ENCODE measurements at places on chromosomes 5 and 9. TPM values are rescaled to one million over a fixed set of nuclear protein-coding genes. Genes with fewer than 3 reads are reported as not detected.

IL9 gene
- total RNA-seq, result not detected

RANBP17 gene
- not detected for total RNA-seq

NEUROG1 gene
- total RNA-seq, result not detected

BTNL3 gene
- total RNA-seq, result not detected

PCDHGB2 gene
- 0.97 TPM for total RNA-seq

PCDHGC4 gene
- total RNA-seq, result not detected

MLANA gene
- total RNA-seq, result not detected

CCL28 gene
- total RNA-seq, result 7.4 TPM

BTNL8 gene
- total RNA-seq, result not detected

CKMT2 gene
- not detected for total RNA-seq

CCDC180 gene
- 1.9 TPM for total RNA-seq

HMMR gene
- total RNA-seq, result 30.8 TPM

QRFP gene
- total RNA-seq, result not detected

ADAM19 gene
- 232 TPM for total RNA-seq

IFNB1 gene
- not detected for total RNA-seq

STPG3 gene
- 0.99 TPM for total RNA-seq

CATSPER3 gene
- total RNA-seq, result 0.64 TPM

TAL2 gene
- total RNA-seq, result not detected

PCDHGA10 gene
- total RNA-seq, result 0.21 TPM

STXBP1 gene
- 26.5 TPM for total RNA-seq

PRSS3 gene
- total RNA-seq, result not detected

FGF10 gene
- total RNA-seq, result not detected

PCDHAC1 gene
- not detected for total RNA-seq

NOL8 gene
- total RNA-seq, result 84.9 TPM

NTNG2 gene
- total RNA-seq, result 1.6 TPM

Measured in activated CD4-positive, alpha-beta T cell treated with anti-CD3 and anti-CD28 coated beads, Interleukin-2, amount 10 ng/mL, durations not matched to agents 24 days and 14 days (primary cell).